ENCODE measurements at places on chromosomes 13 and 19. TPM values are rescaled to one million over a fixed set of nuclear protein-coding genes. Genes with fewer than 3 reads are reported as not detected.

DNA sequence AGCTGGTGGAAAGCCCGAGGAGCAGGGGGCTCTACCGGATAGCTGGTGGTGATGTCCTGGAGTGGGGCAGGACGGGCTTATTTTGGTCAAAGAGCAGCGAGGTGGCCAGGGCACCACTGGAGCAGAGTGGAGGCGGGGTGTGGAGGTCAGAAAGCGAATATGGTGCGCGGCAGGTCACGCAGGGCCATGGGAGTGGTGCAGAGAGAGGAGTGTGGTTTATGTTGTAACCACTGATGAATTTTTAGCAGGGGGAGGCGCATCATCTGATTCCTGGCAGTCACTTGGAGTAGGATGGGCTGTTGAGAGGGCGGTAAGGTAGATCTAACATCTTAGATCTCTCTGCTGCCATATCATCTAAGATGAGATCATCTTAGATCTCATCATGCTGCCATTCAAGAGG, 1.4 kb upstream of the ZNF414 start:
- no peak for DNase-seq

The CGB5 gene
- polyA plus RNA-seq: 0.77 TPM

DNA sequence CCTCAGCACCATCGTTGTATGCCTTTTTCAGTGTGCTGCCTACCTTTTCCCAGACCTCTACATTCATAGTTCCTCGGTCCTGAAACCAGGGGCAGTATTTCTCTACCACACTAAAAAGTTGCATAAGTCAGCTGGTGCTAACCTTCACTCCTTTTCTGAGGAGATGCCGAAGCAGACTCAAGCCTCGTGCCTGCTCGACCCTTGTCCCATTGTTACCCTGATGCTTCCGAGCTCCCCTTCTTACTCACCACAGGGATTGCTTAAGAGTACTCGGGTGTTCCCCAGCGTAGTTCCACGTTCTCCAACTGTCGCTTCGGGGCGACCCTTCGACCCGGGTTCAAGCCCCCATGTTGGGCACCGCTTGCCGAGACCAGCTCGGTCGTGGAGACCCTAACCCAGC, 19.0 kb upstream of the IL17D start:
- no peak for DNase-seq

GRCh38 chr13:25966086-25966485, 85.7 kb downstream of the SHISA2 start:
- DNase-seq: no peak

- DNase-seq: no peak
Observed at GRCh38 chr19:23665651-23666410, 21.2 kb downstream of the ZNF675 start.

The ZNF552 gene
- 4.3 TPM for polyA plus RNA-seq

- no peak for DNase-seq
Observed at GRCh38 chr19:51148580-51148979, 6.5 kb downstream of the SIGLEC7 start.

GRCh38 chr13:102045731-102046130, 356.1 kb downstream of the FGF14 start:
- no peak for DNase-seq

The TUBB4A gene
- polyA plus RNA-seq: not detected

The MIER2 gene
- polyA plus RNA-seq: 28.8 TPM

GRCh38 chr13:110652764-110653163, 37.4 kb downstream of the NAXD start:
- DNase-seq: no peak

GRCh38 chr19:16235811-16236652, 38.3 kb downstream of the AP1M1 start:
- no peak for DNase-seq

DNA sequence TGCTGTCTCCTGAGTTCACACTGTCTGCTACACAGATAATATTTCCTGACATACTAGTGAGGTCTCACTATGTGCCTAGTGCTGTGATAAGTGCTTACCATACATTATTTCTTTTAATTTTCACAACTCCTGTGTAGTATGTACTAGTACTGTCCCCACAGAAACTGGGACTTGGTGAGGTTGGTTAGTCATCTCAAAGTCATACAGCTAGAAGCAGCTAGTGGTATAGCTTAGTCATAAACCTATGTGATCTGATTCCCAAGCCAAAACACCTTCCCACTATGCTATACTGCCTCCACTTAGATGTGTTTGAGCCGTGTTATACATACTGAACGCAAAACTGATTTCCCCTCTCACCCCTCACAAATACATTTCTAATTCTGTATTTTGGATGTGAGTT, 10.5 kb downstream of the MTMR6 start:
- DNase-seq: peak; percentile 35

DNA sequence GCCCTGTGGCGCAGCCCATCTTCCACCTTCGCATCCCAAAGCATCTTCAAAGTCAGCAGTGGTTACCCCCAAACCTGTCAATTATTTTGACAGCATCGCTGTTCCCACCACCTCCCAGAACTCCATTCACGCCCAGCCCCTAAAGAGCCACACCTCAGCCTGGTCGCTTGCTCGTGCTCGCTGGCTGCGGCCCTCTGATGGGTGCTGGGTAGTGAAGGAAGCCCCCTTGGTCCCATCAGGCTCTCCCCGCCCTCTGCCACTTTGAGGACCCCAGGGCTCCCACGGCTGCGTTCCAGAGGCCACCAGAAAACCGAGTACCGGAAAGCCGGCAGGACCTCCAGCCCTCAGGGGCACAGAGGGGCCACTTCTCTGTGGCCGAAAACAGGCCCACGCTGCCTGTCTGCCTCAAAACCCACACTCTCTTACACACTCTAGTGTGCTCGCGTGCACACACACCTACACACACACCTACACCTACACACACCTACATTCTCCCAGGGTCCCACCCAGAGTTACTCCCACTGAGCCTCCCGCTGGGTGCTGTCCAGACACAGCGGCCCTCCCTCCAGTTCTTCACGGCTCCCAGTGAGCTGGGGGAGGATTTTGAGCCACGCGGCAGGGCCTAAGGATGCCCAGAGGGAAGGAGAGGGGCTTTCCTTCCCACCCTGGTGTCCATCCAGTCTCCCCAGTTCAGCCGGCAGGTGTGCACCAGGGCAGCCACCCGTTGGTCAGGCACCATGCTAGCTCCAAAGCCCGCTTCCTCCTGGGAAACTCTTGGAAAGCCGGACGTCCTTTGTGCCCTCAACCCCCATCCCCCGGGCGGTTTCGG, 1.9 kb downstream of the VSTM2B start:
- DNase-seq: no peak

The RPS5 gene
- 2,220 TPM for polyA plus RNA-seq

- no peak for DNase-seq
Observed at GRCh38 chr13:45833663-45834375, 17.7 kb downstream of the SIAH3 start.

- peak; percentile 66 for DNase-seq
Observed at GRCh38 chr13:110307767-110308655, 927 bp downstream of the COL4A2 start.
